ENCODE measurements at places on chromosomes 12 and 14. TPM values are rescaled to one million over a fixed set of nuclear protein-coding genes. Genes with fewer than 3 reads are reported as not detected.

ABCD2 gene
- not detected for total RNA-seq

PTCSC3 gene
- total RNA-seq = not detected

OR6C2 gene
- not detected for total RNA-seq

MUCL1 gene
- not detected for total RNA-seq

LTBR gene
- 108 TPM for total RNA-seq

SLC35F4 gene
- total RNA-seq = not detected

TPH2 gene
- not detected for total RNA-seq

FSCB gene
- total RNA-seq = not detected

SPTB gene
- total RNA-seq = not detected

ERC1 gene
- 34.7 TPM for total RNA-seq

IGFBP6 gene
- total RNA-seq = 8.5 TPM

ANKS1B gene
- total RNA-seq = 0.65 TPM
